ENCODE measurements at places on chromosomes 3 and 15.

GRCh38 chr3:69490235-69490634 is 104.3 kb upstream of the FRMD4B start:
- DNase-seq: no peak

DNA sequence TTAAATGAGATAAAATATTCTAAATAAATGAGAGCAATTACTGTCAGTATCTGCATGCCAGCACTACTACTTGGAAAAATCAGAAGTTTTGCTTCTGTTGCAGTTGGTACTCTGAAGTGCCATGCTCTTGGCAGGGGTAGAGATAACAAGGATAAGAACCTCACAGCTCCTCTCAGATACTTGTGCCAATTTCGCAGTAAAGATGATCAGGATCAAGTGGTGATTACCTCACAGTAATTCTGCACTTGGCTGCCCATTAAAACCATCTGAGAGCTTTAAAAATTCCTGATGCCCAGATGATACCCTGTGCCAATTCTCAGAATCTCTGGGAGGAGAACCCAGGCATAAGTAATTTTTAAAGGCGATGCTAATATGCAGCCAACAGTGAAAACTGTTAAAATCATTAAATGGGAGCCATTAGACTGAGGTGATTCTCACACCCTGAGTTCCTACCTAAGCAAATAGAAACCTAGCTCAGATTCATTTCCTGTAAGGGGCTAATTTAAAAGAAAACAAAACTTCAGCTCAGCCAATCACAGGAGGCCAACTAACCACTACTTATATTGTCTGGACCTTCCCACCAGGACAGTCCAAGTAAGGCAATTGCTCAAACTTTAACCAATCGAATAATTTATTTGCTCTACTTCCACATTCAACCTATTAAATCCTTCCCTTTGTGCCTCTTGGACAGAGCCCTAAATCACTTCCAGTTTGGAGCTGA is 171.2 kb downstream of the KCNMB2 start:
- DNase-seq: no peak

DNA sequence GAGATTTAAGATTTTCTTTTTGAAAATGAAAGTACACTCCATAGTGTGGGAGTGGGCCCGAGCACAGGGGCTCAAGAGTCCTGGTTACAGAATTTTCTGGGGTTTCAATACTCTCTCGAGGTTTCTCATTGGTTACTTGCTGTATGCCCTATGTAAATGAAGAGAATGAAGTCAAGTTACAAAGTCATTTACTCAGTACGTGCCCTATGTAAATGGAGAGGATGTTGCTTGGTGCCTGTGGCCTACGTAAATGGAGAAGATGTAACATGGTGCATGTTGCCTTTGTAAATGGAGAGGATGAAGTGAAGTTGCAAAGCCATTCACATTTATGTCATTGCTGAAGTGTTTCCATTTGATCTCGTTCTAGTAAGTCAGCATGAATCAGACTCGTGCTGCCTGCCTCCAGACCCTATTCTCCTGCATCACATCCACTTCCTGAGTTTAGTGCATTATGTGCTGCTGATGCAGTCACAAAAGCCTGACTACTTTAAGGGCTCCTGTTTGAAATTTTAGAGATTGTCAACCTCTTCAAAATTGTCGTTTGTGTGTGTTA is 302.0 kb downstream of the ZBBX start:
- DNase-seq: no peak

GRCh38 chr3:197580253-197580691 is 24.5 kb upstream of the BDH1 start:
- DNase-seq: no peak

DNA sequence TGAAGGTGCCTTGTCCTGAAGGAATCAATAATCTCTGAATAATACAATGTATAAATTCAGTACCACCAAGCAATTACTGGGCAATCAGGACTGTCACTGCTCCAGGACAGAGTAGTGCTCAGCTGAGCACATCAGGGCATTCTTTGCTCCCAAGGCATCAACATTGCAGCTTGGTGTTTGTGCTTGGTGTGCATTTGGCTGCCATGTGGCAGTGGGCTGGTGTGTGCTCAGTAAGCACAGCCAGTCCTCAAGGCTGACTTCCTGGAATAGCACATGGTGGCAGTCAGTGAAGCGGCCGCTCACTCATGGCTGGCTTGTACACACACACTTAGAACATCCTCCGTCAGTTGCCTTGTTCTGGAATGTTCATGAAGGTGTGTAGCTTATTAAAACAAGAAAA is 217.0 kb downstream of the EPHB1 start:
- DNase-seq: no peak

- DNase-seq: no peak
Observed at GRCh38 chr3:146650691-146651442, 45.7 kb upstream of the PLSCR5 start.

- DNase-seq: no peak
Observed at GRCh38 chr3:120648290-120648689, 33.7 kb downstream of the HGD start.

- DNase-seq: no peak
Observed at GRCh38 chr3:196273655-196274054, 13.9 kb downstream of the PCYT1A start.

- DNase-seq: no peak
Observed at GRCh38 chr3:122989856-122990575, 37.5 kb downstream of the SEMA5B start.

DNA sequence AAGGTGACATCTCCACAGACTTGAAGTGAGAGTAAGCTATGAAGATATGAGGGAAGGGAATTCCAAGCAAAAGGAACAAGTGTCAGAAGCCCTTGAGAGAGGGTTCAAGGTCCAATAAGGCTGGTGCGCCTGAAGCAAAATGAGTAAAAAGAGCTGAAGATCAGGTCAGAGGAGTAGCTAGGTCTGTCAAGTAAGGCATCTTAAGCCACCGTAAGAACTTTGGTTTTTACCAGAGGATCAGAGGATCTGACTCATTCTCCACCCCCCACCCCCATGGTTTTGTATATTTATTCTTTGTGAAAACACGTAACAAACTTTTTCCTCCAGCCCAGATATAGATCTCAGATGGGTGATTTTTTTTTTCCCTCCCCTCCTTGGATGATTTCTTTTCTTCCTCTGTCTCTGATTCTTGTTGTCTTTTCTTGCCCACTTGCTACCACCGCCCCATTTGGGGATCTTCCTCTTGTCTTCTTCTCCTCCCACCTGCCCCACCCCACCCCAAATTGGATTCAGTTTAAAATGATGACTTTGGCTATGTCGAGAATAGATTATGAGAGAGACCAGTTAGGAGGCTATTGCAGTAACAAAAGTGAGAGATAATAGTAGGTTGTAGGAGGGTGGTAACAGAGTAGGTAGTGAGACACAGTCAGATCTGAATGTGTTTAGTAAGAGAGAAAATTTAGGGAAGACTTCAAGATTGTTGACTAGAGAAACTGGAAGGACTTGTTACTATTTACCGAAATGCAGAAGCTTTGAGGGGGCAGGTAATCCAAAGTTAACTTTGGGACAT is 6.1 kb downstream of the TRMT10C start:
- no peak for DNase-seq

DNA sequence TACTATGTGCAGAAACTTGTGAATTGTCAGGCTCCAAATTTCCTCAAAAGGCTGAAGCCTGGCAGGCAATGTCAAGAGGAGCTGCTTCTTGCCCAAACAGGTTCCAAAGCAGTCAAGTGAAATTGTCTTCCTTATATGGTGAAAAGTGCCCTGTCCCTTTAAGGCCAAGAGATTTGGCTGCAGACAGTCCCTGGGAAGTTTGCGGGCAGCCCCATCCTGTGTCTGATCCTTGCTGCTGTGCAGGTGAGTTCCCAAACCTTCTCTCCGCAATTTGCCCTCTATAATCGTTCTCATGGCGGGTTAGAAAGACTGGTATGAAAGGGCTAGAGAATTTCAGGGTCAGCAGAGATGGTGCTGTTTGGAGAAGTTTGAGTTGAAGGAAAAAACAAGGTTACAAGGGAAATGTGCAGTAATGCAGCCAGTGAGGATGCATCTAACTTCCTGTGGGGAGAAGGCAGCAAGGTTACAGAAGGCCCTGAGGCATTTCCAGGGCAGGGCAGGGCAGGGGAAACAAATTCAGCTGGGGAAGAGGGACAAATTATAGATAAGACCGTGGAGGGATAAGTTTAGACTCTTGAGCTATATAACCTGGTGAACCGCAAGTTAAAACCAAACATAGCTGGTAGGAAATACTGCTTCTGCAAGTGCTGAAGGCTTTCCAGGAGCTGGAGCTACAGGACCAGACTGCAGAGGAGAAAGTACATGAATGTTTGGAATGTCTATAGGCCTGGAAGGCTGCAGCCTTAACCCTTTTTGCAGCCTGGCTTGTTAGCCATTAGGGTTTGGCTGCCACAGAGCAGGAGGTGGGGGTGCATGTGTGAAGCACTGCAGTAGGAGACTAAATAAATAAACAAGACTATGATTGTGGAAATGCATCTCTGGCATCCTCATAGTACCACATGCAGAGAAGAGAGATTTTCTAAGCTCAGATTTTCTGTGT is 256.2 kb upstream of the IL12A start:
- no peak for DNase-seq

GRCh38 chr15:66647358-66647757 is 54.7 kb upstream of the SMAD6 start:
- no peak for DNase-seq

DNA sequence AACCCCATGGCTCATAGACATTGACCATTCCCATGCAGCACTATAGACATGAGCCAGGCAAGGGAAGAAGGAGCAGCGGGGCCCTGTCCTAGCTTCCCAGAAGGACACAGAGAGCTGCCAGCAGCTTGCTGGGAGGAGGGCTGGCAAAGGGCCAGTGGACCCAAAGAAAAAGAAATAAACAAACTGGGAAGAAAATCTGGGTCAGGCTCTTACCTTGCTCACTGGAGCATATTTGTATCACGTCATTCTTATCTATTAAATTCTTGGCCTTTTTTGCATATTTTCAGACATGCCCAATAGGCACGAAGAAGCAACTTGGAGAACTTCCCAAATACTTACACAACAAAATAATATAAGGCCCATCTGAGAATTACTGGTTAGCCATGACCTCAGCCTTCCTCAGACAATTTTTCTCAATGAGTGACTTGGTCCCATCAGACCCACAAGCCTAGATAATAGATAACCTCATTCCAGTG is 28.4 kb downstream of the RASGRP1 start:
- DNase-seq: no peak

GRCh38 chr15:88543065-88543776 is 3.3 kb downstream of the DET1 start:
- DNase-seq: no peak

- DNase-seq: no peak
Observed at GRCh38 chr3:39147711-39148434, 5.5 kb downstream of the CSRNP1 start.

- no peak for DNase-seq
Observed at GRCh38 chr3:33749546-33750210, 31.6 kb upstream of the CLASP2 start.

- DNase-seq: no peak
Observed at GRCh38 chr15:60555806-60556205, 76.9 kb upstream of the ICE2 start.

DNA sequence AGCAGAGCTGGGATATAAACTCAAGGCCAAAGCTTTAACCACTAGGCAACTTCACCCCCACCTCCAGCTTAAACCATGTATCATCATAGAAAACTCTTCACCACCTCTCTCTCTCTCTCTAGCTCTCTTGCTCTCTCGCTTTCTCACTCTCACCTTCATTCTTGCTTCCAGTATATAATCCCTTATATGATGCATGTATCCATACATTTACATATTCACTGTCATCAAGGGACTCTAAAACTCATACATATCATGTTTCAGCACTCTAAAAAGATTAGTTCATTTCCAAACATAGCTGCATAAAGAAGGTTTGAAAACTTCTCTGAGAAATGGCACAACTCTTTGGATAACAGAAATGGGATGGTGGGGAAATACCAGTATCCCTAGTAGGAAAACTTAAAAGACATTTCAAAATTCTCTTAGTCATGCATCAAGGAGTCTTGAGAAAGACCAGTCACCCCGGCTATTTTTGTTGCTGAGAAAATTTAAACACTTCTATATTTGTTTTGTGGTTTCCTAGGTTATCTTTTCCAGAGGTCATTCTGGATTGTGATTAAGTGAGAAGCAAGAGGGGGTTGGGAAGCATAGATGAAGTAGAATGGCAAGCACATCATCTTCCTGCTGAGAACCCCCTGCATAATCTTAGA is 447.8 kb upstream of the THBS1 start:
- no peak for DNase-seq

DNA sequence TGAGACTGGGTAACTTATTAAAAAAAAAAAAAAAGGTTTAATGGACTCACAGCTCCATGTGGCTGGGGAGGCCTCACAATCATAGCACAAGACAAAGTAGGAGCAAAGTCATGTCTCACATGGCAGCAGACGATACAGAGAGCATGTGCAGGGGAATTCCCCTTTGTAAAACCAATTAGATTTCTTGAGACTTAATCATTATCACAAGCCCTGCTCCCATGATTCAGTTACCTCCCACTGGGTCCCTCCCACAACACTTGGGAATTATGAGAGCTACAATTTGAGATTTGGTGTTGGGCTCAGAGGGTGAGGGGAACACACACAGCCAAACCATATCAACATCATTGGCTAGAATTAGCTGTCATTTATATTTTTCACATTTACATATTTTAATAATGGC is 221.0 kb downstream of the RSRC1 start:
- no peak for DNase-seq

DNA sequence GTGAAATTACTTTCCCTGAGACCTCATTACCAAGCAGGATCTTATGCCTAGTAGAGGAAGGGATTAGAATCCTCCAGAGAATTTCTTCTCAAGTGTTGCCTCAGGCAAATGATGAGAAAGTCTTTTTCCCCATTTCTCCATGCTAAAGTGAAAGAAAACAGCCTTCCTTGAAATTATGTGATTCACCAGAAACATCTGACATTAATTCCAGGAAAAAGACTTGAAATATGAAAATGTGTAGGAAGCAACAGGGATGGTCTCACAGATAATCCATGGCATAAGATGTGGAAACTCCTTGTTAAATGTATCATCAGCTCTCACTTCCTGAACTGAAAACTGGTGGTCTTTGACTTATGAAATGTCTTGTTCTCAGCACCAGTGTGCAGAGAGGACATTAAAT is 17.9 kb upstream of the ABI3BP start:
- no peak for DNase-seq

DNA sequence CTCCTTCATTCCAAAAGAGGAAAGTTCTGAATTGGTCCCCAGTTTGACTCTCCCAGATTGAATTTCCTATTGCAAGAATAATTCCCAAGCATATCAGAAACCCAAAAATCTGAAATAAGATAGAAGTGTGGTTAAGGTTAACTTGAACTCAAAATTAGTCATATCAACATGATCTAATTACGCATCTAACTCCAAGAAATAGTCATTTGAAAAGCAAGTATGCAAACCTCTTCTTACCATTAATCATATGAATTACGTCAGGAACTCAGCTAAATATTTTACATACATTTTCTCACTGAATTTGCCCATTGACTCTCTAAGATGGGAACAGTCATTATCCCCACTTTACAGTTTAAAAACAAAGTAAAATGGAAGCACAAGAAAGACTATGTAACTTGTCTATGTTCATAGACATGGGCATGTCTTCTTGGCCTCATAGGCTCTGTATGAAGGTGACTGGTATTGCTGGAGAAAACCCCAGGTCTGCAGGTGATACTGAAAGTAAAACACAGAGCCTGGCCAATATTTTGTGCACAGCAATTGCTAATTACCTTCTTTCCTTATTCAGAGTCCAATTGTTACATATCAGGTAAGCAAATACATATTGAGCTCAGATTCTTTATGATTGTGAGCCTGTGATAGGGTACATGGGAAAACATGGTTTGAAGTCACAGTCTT is 139.2 kb downstream of the ATP8B4 start:
- no peak for DNase-seq
